ENCODE measurements at places on chromosomes 4 and X.

- no peak for DNase-seq
Measured at GRCh38 chrX:115898382-115899001, 272.1 kb upstream of the AGTR2 start.

DNA sequence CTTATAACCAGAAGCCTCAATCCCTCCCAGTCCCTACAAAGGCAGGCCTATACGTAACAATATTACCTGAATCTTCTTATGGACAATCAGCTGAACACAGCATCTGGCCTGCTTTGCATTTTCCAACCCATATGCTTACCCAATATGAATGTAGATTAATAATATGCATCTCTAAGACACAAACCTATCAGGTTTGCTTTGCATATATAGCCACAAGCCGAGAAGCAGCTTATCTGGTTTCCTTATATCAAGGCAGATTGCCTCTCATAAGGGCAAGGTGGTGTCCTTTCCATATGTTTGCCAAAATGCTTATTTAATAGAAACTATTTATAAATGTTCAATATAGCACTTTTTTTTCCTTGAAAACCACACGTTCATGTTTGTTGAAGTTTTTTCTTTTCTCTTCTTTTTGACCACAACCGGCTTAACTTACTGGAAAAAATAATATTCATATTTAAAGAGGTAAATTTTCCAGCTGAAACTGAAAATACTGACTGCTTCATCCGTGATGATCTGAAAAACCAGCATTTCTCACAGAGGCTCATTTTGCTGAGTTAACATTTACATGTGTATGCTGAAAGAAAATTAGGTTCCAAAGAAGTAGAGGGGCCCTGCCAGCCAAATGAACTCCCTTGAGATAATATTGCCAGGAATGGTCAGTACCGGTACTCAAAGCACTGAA is 3.8 kb downstream of the IL21 start:
- DNase-seq: no peak

DNA sequence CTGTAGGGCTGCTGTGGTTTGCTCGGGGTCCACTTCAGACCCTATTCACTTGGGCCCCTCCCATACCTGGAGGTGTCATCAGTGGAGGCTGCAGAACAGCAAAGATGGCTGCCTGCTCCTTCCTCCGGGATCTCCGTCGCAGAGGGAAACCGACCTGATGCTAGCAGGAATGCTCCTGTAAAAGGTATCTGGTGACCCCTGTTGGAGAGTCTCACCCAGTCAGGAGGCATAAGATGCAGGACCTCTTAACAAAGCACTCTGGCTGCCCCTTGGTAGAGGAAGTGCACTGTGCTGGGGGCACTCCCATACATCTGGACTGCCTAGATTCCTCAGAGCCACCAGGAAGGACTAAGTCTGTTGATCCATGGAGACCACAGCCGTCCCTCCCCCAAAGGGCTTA is 296.9 kb downstream of the GRID2 start:
- no peak for DNase-seq

GRCh38 chr4:141074098-141074878 is 59.0 kb downstream of the RNF150 start:
- no peak for DNase-seq

DNA sequence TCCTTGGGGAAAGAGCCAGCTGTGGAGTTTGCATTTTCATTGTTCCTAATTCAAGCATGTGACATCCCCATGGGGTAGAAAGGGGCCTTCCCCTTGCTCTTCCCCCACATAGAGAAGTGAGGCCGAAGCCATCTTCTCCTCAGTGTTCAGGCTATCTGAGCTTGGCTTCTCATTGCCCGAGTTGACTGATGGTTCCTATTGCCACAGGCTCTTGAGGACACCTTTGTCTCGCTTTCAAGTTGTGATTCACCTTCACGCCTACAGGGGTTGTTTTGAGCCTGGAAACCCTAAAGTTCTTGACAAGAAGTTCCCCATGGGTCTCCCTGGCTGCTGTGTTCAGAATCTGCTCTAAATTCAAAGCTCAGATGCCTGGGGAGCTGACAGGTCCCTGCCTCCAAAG is 25.0 kb downstream of the CCNQ start:
- DNase-seq: no peak

DNA sequence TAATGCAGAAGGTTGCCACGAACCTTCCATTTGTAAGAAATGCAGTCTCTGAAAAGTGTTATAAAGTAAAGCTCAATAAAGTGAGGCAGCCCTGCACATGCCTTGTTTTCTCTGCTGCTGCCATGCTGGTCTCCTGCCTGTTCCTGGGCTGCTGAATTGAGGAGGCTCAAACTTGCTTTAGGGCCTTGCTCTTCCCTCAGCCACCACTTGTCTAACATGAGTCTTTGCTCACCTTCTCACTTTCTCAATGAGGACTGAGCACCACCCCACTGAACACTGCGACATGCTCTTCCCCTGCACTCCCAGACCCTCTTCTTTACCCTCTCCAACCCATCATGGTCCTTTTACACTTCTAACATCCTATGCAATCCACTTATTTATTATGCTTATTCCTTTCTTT is 25.2 kb upstream of the MFAP3L start:
- DNase-seq: no peak

DNA sequence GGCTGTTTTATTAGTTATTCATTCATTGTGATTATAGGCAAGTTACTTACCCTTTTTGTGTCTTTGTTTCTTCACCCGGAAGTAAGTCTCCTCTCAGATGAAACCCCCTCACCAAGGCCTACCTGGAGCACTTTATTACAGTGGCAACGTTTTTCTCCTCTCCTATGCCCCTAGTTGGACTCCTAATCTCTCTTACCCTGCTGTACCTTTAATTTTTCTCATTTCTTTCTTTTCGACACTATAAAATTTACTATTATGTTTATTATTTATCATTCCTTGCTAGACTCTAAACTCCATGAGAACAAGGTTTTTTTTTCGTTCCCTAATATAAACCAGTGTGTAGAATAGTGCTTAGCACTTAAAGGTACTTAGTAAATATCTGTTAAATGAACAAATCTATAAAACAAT is 17.5 kb downstream of the STAP1 start:
- DNase-seq: no peak

DNA sequence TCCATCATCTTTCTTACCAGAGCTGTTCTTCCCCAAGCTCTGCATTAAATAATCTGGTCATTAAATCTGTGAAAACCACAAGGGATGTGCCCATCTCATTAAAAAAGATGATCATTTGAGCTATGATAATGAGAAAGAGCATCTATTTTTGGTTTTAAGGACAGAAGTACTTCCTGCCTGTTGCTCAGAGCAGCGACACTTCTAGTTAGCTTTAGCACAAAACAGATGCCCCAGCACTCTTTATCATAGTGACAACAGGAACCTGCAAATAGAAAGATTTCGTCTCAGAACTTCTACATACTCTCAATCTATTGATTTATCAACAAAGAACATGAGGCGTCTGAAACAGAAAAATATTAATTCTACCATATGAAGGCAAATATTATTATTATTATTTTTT is 140.1 kb downstream of the APBB2 start:
- DNase-seq: no peak

Measured in NCI-H748 treated with DMSO at 0.1 percent for 48 hours (cell line).